Neural crest cell (in vitro differentiated cells): ENCODE measurements at places on chromosomes 12 and 14. TPM values are rescaled to one million over a fixed set of nuclear protein-coding genes. Genes with fewer than 3 reads are reported as not detected.
A peak's percentile ranks its signal among the peaks of the same experiment; 100 is the strongest.

The HOXC12 gene
- total RNA-seq = not detected in 2 replicates

The C3AR1 gene
- not detected in 2 replicates for total RNA-seq

GRCh38 chr14:51846631-51847488 lies 13.6 kb upstream of the GNG2 start:
- H3K27me3 ChIP-seq = no peaks in the 10 kb centered on the region
- peak overlapping the region; percentile 90 for H3K27ac ChIP-seq
- peak; percentile 65 for DNase-seq
- H3K36me3 ChIP-seq = no peaks in the 10 kb centered on the region
- H3K4me3 ChIP-seq = peak overlapping the region; percentile 68

DNA sequence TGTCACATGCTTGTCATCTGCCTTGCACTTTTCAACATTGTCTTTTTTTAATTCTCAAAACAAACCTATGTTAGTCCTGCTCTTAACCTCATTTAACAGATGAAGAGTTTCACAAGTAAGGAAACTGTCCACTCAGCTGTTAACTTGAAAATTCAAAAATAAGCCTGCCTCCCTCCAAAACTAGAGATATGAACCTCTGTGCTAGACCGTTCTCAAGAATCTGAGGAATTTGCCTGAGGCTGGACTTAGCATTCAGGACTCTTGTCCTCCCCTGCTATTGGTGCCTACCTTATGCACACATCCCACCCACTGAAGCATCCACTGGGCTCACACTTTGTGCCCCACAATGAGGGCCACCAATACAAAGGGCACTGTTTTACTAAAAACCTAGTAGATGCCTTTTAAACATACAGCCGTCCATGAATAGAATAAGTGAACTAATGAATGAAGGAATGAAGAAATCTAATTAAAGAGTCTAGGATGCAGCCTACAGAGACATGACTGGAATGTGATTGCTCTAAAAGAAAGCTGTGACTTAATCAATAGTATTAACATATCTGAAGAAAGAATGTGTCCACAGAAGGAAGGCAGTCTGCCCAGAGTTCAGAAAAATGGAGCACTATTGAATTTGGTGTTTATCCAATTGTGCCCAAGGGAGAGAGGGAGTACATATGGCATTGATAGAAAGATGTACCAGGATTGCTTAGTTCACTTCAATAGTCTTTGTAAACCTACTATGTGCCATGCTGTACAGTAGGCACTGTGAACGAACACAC lies 238.5 kb downstream of the SPTSSA start:
- H3K4me3 ChIP-seq = no peak overlapping the region
- DNase-seq = no peak
- peaks cover 3% of the 10 kb centered on the region for H3K27me3 ChIP-seq
- H3K36me3 ChIP-seq = no peaks in the 10 kb centered on the region
- peaks cover 21% of the 10 kb centered on the region for H3K4me1 ChIP-seq
- peak overlapping the region; percentile 17 for H3K27ac ChIP-seq

- no peaks in the 10 kb centered on the region for H3K4me1 ChIP-seq
- peaks cover 7% of the 10 kb centered on the region for H3K36me3 ChIP-seq
- no peak overlapping the region for H3K4me3 ChIP-seq
- no peaks in the 10 kb centered on the region for H3K27me3 ChIP-seq
Measured at GRCh38 chr12:109958374-109958773, 37.8 kb downstream of the GIT2 start.

DNA sequence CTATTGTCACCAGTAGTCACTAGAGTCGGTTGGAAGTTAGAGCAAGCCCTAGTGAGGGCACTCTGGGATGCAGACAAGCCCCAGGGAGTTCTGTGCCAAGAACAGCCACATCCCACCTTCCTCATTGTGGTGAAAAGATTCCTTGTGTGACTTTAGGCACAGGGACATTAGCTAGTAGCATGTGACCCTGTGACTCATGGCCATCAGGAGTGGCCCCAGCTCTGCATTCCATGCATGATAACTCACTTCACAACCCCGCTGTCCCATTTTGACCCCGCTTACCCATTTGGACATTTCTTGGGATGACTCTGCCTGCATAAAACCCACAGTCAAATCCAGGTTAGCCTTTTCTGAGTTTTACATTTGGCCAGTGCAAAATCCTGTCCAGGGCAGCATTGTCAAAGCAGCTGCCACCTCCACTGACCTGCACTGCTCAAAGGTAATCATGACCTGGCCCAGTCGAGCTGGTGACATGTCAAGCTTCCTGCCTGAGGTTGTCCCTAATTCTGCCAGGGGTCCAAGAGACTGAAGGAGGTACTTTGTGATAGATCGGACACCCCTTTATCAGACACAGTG lies 430.5 kb downstream of the DPF3 start:
- no peak for DNase-seq
- no peak overlapping the region for H3K27ac ChIP-seq
- H3K27me3 ChIP-seq = no peaks in the 10 kb centered on the region
- H3K4me1 ChIP-seq = peaks cover 14% of the 10 kb centered on the region
- H3K4me3 ChIP-seq = no peak overlapping the region

DNA sequence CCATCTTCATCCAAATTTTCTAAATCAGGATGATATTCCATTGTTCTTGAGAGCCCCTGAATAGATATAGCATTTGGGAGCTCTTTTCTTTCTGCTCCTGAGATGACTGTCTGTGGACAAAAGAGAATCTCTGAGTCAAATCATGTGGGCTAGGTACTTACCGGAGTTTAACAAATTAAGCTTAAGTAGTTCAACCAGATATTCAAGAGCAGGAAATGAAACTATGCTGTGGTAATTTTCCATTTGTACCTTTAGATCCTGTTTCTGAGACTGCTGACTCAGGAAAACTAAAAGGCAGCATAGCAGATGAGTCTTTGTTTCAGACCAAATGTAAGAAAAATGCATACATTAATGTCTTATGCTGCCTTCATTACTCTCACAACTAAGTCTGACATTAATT lies at the start of gene CLEC7A:
Gene CLEC7A, minus strand, starts transcription at position 158 of the 400 bp plus-strand sequence. Its CDS starts 117 bp downstream, at position 41.
- no peaks in the 10 kb centered on the region for H3K27me3 ChIP-seq
- H3K36me3 ChIP-seq = no peaks in the 10 kb centered on the region
- no peak within 1 kb of the TSS for H3K27ac ChIP-seq
- H3K4me3 ChIP-seq = no peak within 1 kb of the TSS

DNA sequence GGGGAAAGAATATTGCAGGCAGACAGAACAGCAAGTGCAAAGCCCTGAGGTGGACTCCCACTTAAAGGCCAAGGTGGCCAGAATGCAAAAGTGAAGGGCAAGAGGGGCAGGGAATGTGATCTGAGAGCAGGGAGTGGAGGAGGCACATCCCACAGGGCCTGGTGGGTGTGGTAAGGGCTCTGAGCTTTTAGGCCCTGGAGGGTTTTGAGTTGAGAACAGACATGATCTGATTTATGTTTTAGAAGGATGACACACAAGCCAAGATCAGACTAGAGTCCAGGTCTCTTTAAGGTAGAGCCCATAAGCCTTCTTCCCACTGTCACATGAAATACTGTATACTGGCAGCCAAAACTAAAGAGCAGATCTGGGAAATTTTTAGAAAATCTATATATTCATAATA lies 162.5 kb downstream of the SLC38A4 start:
- H3K27me3 ChIP-seq = no peaks in the 10 kb centered on the region
- H3K4me1 ChIP-seq = peaks cover 32% of the 10 kb centered on the region
- H3K27ac ChIP-seq = no peak overlapping the region
- no peak for DNase-seq
- H3K36me3 ChIP-seq = no peaks in the 10 kb centered on the region
- no peak overlapping the region for H3K4me3 ChIP-seq

- H3K27me3 ChIP-seq = no peaks in the 10 kb centered on the region
- no peak overlapping the region for H3K27ac ChIP-seq
Measured at GRCh38 chr14:103624860-103625259, 4.2 kb upstream of the KLC1 start.

- H3K4me1 ChIP-seq = no peaks in the 10 kb centered on the region
- H3K27me3 ChIP-seq = peaks cover 45% of the 10 kb centered on the region
- no peaks in the 10 kb centered on the region for H3K36me3 ChIP-seq
- no peak for DNase-seq
- H3K4me3 ChIP-seq = peak overlapping the region; percentile 70
- no peak overlapping the region for H3K27ac ChIP-seq
Measured at GRCh38 chr14:100588671-100589070, 1.5 kb upstream of the BEGAIN start.
